Endothelial cell (in vitro differentiated cells): ENCODE measurements at places on chromosomes 2 and 18. TPM values are rescaled to one million over a fixed set of nuclear protein-coding genes. Genes with fewer than 3 reads are reported as not detected.

- H3K4me3 ChIP-seq = no peak overlapping the region
- peaks cover 12% of the 10 kb centered on the region for H3K4me1 ChIP-seq
- DNase-seq = no peak
- no peak overlapping the region for H3K27ac ChIP-seq
Measured at GRCh38 chr2:187988348-187988747, 303.3 kb upstream of the GULP1 start.

GRCh38 chr2:24894750-24895149 lies 25.3 kb downstream of the ADCY3 start:
- peaks cover 10% of the 10 kb centered on the region for H3K27me3 ChIP-seq
- H3K4me1 ChIP-seq = peaks cover 23% of the 10 kb centered on the region
- no peak overlapping the region for H3K27ac ChIP-seq
- no peak overlapping the region for H3K4me3 ChIP-seq

DNA sequence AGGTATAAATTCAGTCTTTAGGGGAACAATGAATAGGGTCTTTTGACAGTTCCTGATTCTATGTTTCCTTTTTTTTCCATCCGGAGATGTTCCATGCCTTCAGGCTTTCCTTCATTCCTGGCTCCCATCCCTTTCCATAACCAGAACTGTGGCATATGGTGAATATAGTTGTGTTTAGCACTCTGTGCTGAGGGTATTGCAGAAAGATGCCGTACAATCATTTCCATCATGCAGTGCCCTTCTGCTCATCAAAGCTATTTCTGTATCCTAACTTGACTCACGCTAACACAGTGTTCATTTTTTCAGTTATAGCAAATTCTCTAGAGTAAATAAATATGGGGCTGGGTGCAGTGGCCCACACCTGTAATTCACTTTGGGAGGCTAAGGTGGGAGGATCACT lies 131.9 kb upstream of the EML6 start:
- no peak for DNase-seq
- peak overlapping the region; percentile 96 for H3K27ac ChIP-seq
- H3K4me3 ChIP-seq = peak overlapping the region; percentile 11
- peaks cover 44% of the 10 kb centered on the region for H3K36me3 ChIP-seq
- peaks cover 77% of the 10 kb centered on the region for H3K4me1 ChIP-seq

DNA sequence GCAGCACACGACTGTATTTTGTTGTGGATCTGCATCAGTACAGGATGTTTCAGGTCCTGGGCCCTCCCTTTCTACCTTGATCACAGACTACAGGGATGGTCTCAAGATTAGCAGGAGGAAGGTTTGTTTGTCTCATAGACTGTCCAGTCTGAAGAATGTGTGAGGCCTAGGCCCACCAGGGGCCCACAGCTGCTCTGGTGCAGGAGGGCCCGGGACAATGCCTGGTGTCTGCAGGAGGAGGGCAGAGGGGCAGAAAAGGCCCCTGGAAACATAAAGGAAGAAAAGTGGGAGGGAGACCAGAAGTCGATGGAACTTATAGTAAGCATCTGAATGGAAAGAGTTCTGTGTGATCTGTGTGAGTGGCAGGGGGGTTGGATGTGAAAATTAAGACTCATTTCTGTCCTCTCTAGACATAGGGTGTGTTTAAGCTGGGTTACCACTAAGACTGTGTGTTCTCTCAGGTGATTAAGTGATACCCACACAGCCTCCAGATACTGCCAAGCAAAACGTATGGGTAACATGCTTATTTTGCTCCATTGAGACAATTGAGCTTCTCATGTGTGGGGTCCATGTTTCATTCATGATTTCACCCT lies 33.4 kb upstream of the LPIN2 start:
- no peak for DNase-seq
- H3K4me3 ChIP-seq = no peak overlapping the region
- H3K36me3 ChIP-seq = no peaks in the 10 kb centered on the region
- H3K27me3 ChIP-seq = no peaks in the 10 kb centered on the region
- H3K27ac ChIP-seq = no peak overlapping the region

- H3K27ac ChIP-seq = peak overlapping the region; percentile 90
- no peak for DNase-seq
- peaks cover 3% of the 10 kb centered on the region for H3K27me3 ChIP-seq
- peaks cover 13% of the 10 kb centered on the region for H3K4me1 ChIP-seq
Measured at GRCh38 chr18:21703241-21703820, 1.2 kb downstream of the ABHD3 start.

DNA sequence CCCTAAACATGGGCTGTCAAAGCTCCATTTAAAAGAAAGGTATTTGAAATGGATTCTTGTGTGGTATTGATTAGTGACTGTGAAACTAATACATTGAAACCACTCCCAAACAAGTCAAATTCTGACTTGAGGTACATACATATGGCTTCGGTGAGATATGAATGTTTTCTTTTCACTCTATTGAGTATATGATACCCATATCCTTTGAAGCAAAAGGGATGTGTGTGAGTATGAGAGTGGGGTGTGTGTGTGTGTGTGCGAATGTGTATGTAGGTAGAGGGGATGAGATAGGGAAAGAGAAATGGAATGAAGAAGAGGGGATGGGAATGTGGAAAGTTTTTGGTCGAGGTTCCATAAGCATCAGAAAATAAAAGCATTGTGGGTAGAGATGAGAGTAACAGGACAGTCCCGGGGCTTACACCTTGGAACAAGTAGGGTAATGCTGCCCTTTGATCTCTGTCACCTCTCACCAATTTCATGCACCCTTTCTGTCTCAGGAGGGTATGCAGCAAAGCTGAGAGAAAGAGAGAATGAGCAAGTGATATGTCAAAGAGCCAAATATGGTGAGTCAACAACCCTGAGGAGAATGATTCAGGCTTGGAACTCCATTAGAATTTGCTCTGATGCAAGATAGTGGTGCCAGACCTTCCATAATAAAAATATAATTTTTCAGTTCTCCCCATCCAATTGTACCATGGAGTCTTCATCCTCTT lies 64.0 kb upstream of the ZEB2 start:
- H3K36me3 ChIP-seq = no peaks in the 10 kb centered on the region
- H3K4me3 ChIP-seq = no peak overlapping the region
- H3K27me3 ChIP-seq = peaks cover 3% of the 10 kb centered on the region
- H3K27ac ChIP-seq = peak overlapping the region; percentile 93

Gene CROCC2
- not detected for total RNA-seq

Gene TUBB8B
- total RNA-seq = 1.4 TPM

- H3K4me1 ChIP-seq = no peaks in the 10 kb centered on the region
- H3K27ac ChIP-seq = no peak overlapping the region
- H3K27me3 ChIP-seq = peaks cover 4% of the 10 kb centered on the region
Measured at GRCh38 chr18:68722821-68723220, 7.9 kb upstream of the TMX3 start.

DNA sequence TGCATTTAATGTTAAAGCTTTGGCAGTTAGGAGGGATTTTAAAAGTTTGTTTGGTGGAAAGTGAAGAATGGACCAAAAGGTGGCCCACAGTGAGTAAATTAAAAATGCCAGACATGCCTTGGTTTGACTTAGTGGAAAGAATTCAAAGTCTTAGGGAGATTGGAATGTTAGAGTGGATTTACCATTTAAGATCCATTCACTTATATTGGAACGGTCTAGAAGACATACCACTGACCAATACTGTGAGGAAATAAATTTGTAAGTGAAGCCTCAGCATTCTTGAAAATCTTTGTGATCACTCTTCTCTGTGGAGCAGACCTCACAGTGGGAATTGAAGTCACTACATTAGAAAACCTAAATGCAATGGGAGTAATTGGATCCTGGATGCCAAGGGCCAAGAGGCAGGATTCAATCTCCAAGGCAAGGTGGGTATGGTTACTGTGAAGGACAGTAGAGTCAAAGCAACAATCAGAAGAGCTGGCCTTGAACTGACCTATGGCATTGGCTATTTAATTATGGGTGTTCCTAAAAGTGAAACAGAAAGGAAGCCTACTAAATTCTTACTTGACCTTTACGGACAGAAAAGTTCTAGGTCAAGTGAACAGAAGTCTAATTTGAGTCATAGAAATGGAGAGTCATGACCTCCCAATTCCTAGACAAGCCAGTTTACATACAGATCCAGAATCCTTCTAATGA lies 40.2 kb upstream of the VRK2 start:
- DNase-seq = no peak
- H3K27ac ChIP-seq = no peak overlapping the region
- H3K36me3 ChIP-seq = no peaks in the 10 kb centered on the region
- no peak overlapping the region for H3K4me3 ChIP-seq
- H3K4me1 ChIP-seq = peaks cover 4% of the 10 kb centered on the region

- no peak for DNase-seq
- no peaks in the 10 kb centered on the region for H3K36me3 ChIP-seq
- peaks cover 1% of the 10 kb centered on the region for H3K4me1 ChIP-seq
- peaks cover 2% of the 10 kb centered on the region for H3K27me3 ChIP-seq
- no peak overlapping the region for H3K27ac ChIP-seq
Measured at GRCh38 chr2:47243596-47244323, 88.7 kb upstream of the STPG4 start.

Gene SMAD7
- total RNA-seq = 30.1 TPM

Gene MAP3K19
- not detected for total RNA-seq

DNA sequence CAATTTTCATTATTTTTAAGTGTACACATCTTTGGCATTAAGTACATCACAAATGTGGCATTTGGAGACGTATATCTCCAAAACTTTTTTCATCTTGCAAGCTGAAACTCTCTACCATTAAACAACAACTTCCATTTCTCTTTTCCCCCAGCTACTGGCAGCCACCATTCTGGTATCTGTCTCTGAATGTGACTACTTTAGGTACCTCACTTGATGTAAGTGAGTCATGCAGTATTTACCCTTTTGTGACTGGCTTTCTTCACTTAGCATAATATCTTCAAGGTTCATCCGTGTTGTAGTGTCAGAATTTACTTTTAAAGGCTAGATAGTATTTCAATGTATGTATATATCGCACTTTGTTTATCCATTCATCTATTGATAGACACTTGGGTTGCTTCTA lies 17.0 kb downstream of the BABAM2 start:
- no peak for DNase-seq
- no peaks in the 10 kb centered on the region for H3K36me3 ChIP-seq
- H3K4me3 ChIP-seq = no peak overlapping the region
- H3K4me1 ChIP-seq = peaks cover 35% of the 10 kb centered on the region
- peak overlapping the region; percentile 28 for H3K27ac ChIP-seq
- H3K27me3 ChIP-seq = peaks cover 2% of the 10 kb centered on the region

Gene FMNL2
- total RNA-seq = 41.7 TPM

Gene REEP1
- total RNA-seq = 0.62 TPM

- no peak for DNase-seq
- H3K4me1 ChIP-seq = no peaks in the 10 kb centered on the region
- H3K27me3 ChIP-seq = no peaks in the 10 kb centered on the region
Measured at GRCh38 chr2:148781544-148781943, 93.5 kb upstream of the KIF5C start.

Gene MAB21L4
- total RNA-seq = not detected

Gene SLC14A1
- 0.36 TPM for total RNA-seq

GRCh38 chr2:17894556-17894955 lies 16.1 kb downstream of the KCNS3 start:
- H3K4me1 ChIP-seq = peaks cover 6% of the 10 kb centered on the region
- no peak overlapping the region for H3K4me3 ChIP-seq
- H3K36me3 ChIP-seq = no peaks in the 10 kb centered on the region
- H3K27me3 ChIP-seq = peaks cover 2% of the 10 kb centered on the region
- no peak for DNase-seq
- H3K27ac ChIP-seq = no peak overlapping the region

- H3K27ac ChIP-seq = no peak overlapping the region
- H3K27me3 ChIP-seq = no peaks in the 10 kb centered on the region
- no peaks in the 10 kb centered on the region for H3K36me3 ChIP-seq
- DNase-seq = no peak
Measured at GRCh38 chr2:197137231-197137630, 173.3 kb downstream of the ANKRD44 start.

Gene NYAP2
- total RNA-seq = not detected

GRCh38 chr18:7457262-7457661 lies 109.9 kb upstream of the PTPRM start:
- no peak overlapping the region for H3K27ac ChIP-seq
- no peak for DNase-seq
- no peaks in the 10 kb centered on the region for H3K36me3 ChIP-seq

DNA sequence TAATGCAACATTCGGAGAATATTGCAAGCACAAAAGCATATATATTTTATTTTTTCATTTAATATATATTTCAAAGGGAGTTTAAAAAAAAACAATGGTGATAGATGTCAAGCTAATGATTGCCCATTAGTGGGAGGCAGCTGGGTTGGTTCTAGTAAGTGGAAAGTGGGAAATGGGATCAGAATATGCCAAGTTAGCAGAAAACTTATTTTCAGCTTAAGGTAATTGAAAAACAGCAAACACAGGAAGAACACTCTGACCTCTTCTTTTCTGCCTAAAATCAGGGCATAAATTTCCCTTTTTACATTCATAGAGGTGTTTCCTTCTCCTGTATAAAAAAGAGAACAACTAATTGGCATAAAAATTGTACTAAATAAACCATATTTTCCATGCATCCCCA lies 535.3 kb upstream of the SYT4 start:
- no peak for DNase-seq
- no peaks in the 10 kb centered on the region for H3K4me1 ChIP-seq
- H3K27me3 ChIP-seq = no peaks in the 10 kb centered on the region

DNA sequence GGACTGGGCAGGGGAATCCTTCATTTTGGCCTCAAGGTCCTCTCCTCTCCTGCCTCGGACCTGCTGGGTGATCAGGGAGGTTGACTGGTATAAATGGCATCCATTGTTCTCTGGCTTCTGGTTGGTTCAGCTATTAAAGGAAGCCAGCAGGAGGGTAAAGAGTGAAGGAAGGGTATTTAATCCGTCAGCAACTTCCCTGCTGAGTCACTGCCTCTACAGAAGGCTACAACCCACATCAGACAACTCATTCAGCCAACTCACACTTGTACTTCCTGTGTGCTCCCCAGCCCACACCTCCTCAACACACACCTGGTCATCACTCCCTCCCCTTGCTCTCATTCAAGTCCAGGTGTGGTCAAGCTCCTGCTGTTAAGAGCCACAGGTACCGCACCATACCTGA lies 68.3 kb upstream of the MRPS9 start:
- no peak overlapping the region for H3K4me3 ChIP-seq
- H3K27me3 ChIP-seq = no peaks in the 10 kb centered on the region
- H3K27ac ChIP-seq = no peak overlapping the region
- H3K36me3 ChIP-seq = no peaks in the 10 kb centered on the region
- no peaks in the 10 kb centered on the region for H3K4me1 ChIP-seq
- DNase-seq = no peak

DNA sequence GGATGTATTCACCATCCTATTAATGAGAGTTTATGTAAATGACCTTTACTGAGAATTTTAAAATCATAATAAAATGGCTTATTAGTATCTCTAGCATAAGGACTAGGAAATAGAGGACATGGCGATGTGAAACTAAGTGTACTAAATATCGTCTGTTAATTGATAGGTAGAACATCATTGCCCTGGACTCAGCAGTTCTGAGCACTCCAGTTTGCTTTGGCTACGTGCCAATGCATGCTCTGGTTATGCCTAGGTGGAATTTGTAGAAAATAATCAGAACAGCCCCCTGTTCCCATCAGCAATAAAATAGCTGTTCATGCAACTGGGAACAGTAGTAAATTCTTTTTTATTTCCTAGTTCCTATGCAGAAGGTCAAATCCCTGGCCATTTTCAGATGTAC lies 247.8 kb downstream of the DOK6 start:
- H3K4me1 ChIP-seq = no peaks in the 10 kb centered on the region
- H3K27ac ChIP-seq = no peak overlapping the region
- no peaks in the 10 kb centered on the region for H3K36me3 ChIP-seq
- H3K27me3 ChIP-seq = no peaks in the 10 kb centered on the region
- no peak overlapping the region for H3K4me3 ChIP-seq
- DNase-seq = no peak

Gene DSG4
- not detected for total RNA-seq
